ENCODE measurements at places on chromosomes 1 and 21. TPM values are rescaled to one million over a fixed set of nuclear protein-coding genes. Genes with fewer than 3 reads are reported as not detected.

- no peak for DNase-seq
- H3K36me3 ChIP-seq: no peaks in the 10 kb centered on the region
- no peaks in the 10 kb centered on the region for H3K27me3 ChIP-seq
- H3K27ac ChIP-seq: no peak overlapping the region
- H3K4me1 ChIP-seq: no peaks in the 10 kb centered on the region
- H3K4me3 ChIP-seq: no peak overlapping the region
Measured at GRCh38 chr1:202989879-202990278, 17.3 kb upstream of the TMEM183A start.

DNA sequence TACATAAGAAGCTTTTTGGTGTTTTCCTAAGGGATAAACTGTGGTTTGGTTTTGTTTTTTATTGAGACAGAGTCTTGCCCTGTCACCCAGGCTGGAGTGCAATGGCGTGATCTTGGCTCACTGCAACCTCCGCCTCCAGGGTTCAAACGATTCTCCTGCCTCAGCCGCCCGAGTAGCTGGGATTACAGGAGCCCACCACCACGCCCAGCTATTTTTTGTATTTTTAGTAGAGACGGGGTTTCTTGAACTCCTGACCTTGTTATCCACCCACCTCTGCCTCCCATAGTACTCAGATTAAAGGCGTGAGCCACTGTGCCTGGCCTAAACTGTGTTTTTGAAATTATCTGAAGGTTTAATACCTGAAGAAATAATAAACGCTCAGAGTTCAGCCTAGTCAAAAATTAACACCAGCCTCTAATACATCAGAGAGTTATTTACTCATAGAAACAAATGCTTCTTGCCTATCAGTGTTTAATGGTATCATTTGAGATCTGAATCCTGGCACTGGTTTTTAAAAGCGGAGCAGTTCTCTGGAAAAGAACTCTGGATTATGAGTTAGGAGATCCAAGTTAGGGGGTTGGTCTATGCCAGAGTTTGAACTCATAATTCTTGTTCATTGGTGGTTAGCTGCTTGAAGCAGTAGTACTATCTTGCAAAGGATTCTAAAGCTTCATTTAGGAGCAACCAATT, 28.7 kb downstream of the ARID4B start:
- peaks cover 31% of the 10 kb centered on the region for H3K4me1 ChIP-seq
- H3K4me3 ChIP-seq: no peak overlapping the region
- H3K27ac ChIP-seq: no peak overlapping the region
- no peaks in the 10 kb centered on the region for H3K27me3 ChIP-seq
- DNase-seq: no peak
- no peaks in the 10 kb centered on the region for H3K36me3 ChIP-seq

Gene SPRR1B
- not detected for total RNA-seq

Gene DONSON
- total RNA-seq: 5.3 TPM

Gene CFAP74
- total RNA-seq: not detected

Gene ZBTB8A
- total RNA-seq: 5.2 TPM

- no peak overlapping the region for H3K4me3 ChIP-seq
- H3K36me3 ChIP-seq: no peaks in the 10 kb centered on the region
- no peak overlapping the region for H3K27ac ChIP-seq
- H3K4me1 ChIP-seq: no peaks in the 10 kb centered on the region
Measured at GRCh38 chr1:204703268-204703664, 17.7 kb upstream of the LRRN2 start.

DNA sequence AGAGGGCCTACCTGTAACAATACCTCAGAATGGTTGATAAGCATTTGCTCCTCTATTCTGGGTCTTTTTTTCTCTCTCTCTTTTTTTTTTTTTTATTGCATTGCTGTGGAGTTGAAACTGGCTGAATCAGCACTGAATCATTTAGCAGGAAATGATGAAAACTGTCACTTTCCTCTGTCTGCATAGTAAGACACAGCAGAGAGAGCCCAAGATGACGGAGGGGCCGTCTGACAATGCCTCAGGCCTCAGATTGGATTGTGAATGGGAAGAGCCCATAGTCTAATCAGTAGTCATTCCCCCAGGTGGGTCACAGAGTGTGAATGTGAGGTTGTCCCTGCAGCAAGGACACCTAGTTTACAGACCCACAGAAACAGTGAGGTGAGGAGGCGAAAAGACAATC, 193.2 kb upstream of the PLXNA2 start:
- H3K27ac ChIP-seq: no peak overlapping the region
- H3K4me1 ChIP-seq: no peaks in the 10 kb centered on the region
- H3K4me3 ChIP-seq: no peak overlapping the region
- H3K36me3 ChIP-seq: no peaks in the 10 kb centered on the region
- no peak for DNase-seq

Gene CELA3A
- total RNA-seq: not detected

- DNase-seq: no peak
- H3K27me3 ChIP-seq: peaks cover 8% of the 10 kb centered on the region
- H3K4me1 ChIP-seq: no peaks in the 10 kb centered on the region
Measured at GRCh38 chr1:161017756-161018630, 3.0 kb downstream of the F11R start.

Gene RORC
- 155 TPM for total RNA-seq

Gene CDC42BPA
- total RNA-seq: 13.9 TPM

GRCh38 chr1:10396870-10397269, 2.0 kb upstream of the PGD start:
- no peaks in the 10 kb centered on the region for H3K4me1 ChIP-seq
- no peak overlapping the region for H3K4me3 ChIP-seq
- H3K27me3 ChIP-seq: no peaks in the 10 kb centered on the region
- no peak overlapping the region for H3K27ac ChIP-seq
- no peak for DNase-seq
- peaks cover 9% of the 10 kb centered on the region for H3K36me3 ChIP-seq

DNA sequence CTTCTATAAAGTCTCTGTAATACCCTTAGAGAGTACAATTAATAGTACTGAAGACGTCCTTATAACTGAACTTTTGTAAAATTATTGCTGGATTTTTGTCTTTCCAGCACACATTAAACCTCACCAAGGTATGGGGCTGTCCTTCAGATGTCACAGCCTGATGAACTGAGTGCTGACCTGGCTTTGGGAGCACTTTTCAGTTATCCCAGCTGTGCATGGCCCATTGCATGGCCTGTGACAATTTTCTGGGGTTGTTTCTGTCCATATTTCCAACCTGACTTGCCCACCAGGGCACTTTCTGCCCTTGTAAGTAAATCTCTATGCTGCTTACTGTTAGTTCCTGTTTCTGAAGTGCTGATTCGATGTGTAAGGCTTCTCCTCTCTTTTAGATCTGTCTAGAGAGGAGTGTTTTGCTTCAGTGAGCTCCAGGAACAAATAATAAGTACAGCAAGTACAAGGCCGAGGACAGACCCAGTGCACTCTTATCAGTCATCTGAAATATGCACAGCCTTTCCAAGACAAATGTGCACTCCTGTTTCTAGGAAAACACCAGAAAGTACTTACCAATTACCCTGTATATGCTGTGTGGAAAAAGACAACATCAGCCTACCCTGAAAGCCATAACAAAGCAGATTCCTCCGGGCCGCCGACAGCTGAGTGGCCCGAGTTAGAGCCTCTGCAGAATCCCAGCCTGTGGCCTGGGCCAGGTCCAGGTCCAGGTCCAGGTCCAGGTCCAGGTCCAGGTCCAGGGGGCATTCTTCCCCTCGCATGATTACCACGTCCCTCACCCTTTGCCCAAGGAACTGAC, 121.7 kb downstream of the DHRS3 start:
- H3K4me1 ChIP-seq: no peaks in the 10 kb centered on the region
- no peak overlapping the region for H3K27ac ChIP-seq
- no peak overlapping the region for H3K4me3 ChIP-seq
- DNase-seq: no peak
- H3K27me3 ChIP-seq: no peaks in the 10 kb centered on the region

Gene TMEM222
- total RNA-seq: 18.2 TPM

DNA sequence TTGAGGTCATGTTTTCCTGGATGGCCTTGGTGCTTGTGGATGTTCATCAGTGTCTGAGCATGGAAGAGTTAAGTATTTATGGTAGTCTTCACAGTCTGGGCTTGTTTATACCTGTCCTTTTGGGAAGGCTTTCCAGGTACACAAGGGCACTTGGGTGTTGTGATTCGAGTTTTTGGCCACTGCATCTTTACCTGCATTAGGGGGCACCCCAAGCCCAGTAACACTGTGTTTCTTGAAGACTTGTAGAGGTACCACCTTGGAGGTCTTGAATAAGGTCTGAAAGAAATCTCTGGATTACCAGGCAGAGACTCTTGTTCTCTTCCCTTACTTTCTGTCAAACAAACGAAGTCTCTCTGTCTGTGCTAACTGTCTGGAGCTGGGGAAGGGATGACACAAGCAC, 34.4 kb upstream of the ROR1 start:
- DNase-seq: no peak
- H3K27me3 ChIP-seq: no peaks in the 10 kb centered on the region
- H3K4me1 ChIP-seq: no peaks in the 10 kb centered on the region
- H3K4me3 ChIP-seq: no peak overlapping the region

- no peaks in the 10 kb centered on the region for H3K36me3 ChIP-seq
- H3K27me3 ChIP-seq: no peaks in the 10 kb centered on the region
- no peak for DNase-seq
- no peak overlapping the region for H3K27ac ChIP-seq
Measured at GRCh38 chr1:206521127-206521526, 13.8 kb downstream of the RASSF5 start.

DNA sequence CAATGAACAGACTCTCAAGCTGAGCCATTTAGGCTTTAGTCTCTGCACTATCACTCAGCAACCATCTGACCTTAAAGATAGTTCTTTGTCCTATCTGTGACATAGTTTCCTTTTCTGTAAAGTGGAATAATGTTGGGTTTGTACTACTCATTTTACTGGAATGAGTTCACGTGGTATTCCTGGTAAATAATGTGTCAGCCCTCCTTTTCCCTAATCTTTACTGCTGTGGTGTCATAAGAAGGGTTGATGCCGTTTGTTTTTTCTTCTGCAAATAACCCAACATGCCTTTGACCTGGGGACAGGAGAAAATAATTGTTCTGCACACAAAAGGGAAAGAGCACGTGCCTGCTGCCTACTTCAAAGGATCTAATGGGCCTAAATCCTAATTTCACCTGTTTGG, 297.8 kb downstream of the BRINP3 start:
- H3K4me3 ChIP-seq: no peak overlapping the region
- no peaks in the 10 kb centered on the region for H3K4me1 ChIP-seq
- H3K27ac ChIP-seq: no peak overlapping the region
- DNase-seq: no peak
- no peaks in the 10 kb centered on the region for H3K27me3 ChIP-seq

Gene IL20
- total RNA-seq: not detected

DNA sequence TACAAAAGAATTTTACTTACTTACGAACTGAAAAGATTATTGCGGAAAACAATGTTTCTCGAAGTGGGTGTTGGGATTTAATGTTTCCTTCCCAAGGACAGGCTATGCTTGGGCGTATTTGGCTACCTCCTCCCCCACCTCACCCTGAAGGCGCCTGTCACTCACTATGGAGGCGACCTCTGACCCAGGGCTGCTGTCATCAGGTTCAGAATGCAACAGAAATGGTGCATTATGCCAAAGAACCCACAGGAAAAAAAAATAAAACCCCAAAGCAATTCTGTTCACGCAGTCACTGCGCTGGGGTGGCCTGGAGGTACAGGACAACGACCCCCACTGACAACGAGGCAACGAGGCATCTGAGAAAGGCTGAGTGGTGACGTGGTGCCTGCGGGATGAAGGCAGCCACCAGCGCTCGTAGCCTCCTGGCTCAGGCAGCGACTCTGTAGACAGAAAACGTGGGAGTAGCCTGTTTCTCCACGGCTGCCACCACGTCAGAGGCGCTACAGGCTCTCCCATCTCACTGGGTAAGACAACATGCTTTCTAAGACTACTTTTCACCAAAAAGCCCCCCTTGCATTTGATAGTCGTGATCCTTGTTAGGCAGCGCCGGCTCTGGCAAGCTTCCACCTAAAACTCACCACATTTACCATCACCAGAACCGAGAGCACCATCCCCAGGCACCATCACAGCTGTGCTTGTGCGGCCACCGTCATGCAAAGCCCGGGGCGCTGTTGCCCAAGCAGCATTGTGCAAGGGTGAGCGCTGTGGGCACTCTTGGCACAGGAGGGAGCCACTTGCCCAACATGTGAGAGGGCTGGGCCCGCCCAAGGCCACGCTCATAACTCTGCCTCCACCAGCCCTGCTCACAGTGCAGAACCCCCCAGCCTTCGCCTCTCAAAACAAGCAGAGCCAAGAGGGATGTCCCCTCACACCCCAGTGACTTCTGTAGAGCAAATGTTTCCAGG, 14.3 kb downstream of the NADK start:
- no peak for DNase-seq
- no peaks in the 10 kb centered on the region for H3K36me3 ChIP-seq
- no peak overlapping the region for H3K4me3 ChIP-seq
- H3K27me3 ChIP-seq: no peaks in the 10 kb centered on the region

- H3K36me3 ChIP-seq: no peaks in the 10 kb centered on the region
- no peak overlapping the region for H3K4me3 ChIP-seq
- no peak for DNase-seq
- no peaks in the 10 kb centered on the region for H3K27me3 ChIP-seq
- no peak overlapping the region for H3K27ac ChIP-seq
Measured at GRCh38 chr1:220407191-220407590, 120.7 kb upstream of the MARK1 start.

Measured in gastrocnemius medialis (tissue), 4 donors.